ENCODE measurements at places on chromosomes 4 and X. TPM values are rescaled to one million over a fixed set of nuclear protein-coding genes. Genes with fewer than 3 reads are reported as not detected.

STBD1 gene
- 5.8 TPM for total RNA-seq

ENPP6 gene
- not detected for total RNA-seq

GRCh38 chr4:11005300-11005699, 320.7 kb upstream of the CLNK start:
- DNase-seq, result no peak

GYPB gene
- not detected for total RNA-seq

GRCh38 chr4:149264093-149264733, 551.4 kb downstream of the IQCM start:
- peak; percentile 44 for DNase-seq

Data from fibroblast of villous mesenchyme (primary cell).